ENCODE measurements at places on chromosomes 1 and 21. TPM values are rescaled to one million over a fixed set of nuclear protein-coding genes. Genes with fewer than 3 reads are reported as not detected.

TAS1R3 gene
- 0.36 TPM for total RNA-seq

CD53 gene
- total RNA-seq: 50.7 TPM

ZMPSTE24 gene
- 51.1 TPM for total RNA-seq

HTR6 gene
- not detected for total RNA-seq

MORC3 gene
- total RNA-seq: 45.2 TPM

DNASE2B gene
- total RNA-seq: not detected

IL19 gene
- total RNA-seq: not detected

MARK1 gene
- 13.5 TPM for total RNA-seq

WNT9A gene
- total RNA-seq: 3.5 TPM

SLC35D1 gene
- 14.1 TPM for total RNA-seq

HAO2 gene
- total RNA-seq: not detected

CELA2B gene
- 0.57 TPM for total RNA-seq

OXCT2 gene
- total RNA-seq: not detected

SPRR4 gene
- not detected for total RNA-seq

KLHDC9 gene
- 2.5 TPM for total RNA-seq

HSD17B7 gene
- 12.8 TPM for total RNA-seq

Data from aorta (tissue), 5 donors.